Neural crest cell (in vitro differentiated cells): ENCODE measurements at places on chromosomes 16 and 17.

DNA sequence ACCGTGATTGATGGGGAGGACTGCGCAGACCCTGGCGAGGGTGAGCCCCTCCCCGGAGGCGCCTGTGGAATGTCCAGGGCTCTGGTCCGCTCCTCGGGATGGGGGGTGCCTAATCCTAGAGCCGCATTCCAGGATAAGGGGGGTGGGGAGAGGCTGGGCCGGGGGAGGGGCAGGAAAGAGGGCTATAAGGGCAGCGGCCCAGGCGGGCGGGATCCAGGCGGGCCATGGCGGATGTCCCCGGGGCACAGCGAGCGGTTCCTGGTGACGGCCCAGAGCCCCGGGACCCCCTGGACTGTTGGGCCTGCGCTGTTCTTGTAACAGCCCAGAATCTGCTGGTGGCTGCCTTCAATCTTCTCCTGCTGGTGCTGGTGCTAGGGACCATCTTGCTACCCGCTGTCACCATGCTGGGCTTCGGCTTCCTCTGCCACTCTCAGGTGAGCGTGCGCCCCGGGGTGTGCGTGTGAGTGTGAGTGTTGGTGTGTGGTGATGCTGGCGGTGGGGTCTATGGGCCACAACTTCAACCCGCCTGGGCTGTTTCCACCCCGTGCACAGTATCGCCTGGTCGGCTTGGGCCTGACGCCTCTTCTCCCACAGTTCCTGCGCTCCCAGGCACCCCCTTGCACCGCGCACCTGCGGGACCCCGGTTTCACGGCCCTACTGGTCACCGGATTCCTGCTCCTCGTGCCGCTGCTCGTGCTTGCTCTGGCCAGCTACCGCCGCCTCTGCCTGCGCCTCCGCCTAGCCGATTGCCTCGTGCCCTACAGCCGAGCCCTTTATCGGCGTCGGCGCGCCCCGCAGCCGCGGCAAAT is at the start of gene TMEM88:
Gene TMEM88, plus strand, starts transcription at position 216 of the 809 bp plus-strand sequence. Its CDS starts 9 bp downstream, at position 225.
- H3K27me3 ChIP-seq, result peaks cover 10% of the 10 kb centered on the region
- H3K27ac ChIP-seq, result no peak within 1 kb of the TSS
- H3K36me3 ChIP-seq, result peaks cover 7% of the 10 kb centered on the region
- peaks cover 10% of the 10 kb centered on the region for H3K4me1 ChIP-seq
- no peak for DNase-seq
- H3K4me3 ChIP-seq, result peak within 1 kb of the TSS; percentile 60

DNA sequence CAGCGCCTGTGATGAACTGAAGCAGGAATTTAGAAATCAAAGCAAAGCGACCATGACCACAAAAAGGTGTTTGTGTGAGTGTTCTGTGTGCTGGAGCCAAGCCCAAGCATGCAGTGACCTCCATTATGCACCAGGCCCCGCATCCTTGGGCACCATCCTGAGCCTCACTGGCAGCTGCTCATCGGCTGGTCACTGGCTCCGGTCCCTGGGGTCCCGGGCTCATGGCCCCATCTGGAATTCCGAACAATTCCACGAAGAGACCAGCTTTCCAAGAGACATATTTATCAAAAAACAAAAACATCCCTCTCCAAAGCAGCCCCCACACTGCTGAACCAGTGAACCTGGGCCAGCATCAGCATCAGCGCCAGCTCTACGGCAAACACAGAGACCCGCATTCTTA is 15.2 kb upstream of the ZNF469 start:
- no peak for DNase-seq
- no peak overlapping the region for H3K27ac ChIP-seq
- peaks cover 3% of the 10 kb centered on the region for H3K27me3 ChIP-seq

GRCh38 chr17:31534223-31534888 is 142.9 kb downstream of the RAB11FIP4 start:
- no peaks in the 10 kb centered on the region for H3K36me3 ChIP-seq
- H3K27me3 ChIP-seq, result no peaks in the 10 kb centered on the region
- DNase-seq, result no peak
- H3K4me3 ChIP-seq, result no peak overlapping the region
- H3K27ac ChIP-seq, result no peak overlapping the region

DNA sequence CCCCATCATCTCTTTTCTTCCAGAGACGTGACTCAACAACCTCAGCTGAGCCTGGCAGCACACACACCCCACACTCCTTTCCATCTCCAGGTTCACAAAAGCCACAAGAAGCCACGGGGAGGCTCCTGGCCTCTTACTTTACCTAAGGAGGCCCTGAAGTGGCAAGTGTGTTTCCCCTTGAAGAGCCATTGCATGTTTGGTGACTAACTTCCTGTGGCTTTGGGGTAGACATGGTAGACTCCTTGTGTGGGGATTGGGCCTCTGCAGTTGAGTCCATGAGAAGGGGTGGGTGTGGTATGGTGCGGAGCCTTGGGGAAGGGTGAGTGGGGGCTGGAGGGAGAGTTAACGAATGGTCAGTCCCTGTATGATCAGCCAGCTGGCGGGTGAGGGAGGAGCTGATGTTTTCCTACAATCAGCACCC is 24.2 kb downstream of the SAP30BP start:
- H3K27me3 ChIP-seq, result no peaks in the 10 kb centered on the region
- peak overlapping the region; percentile 78 for H3K27ac ChIP-seq
- no peak for DNase-seq

- no peak overlapping the region for H3K27ac ChIP-seq
- H3K27me3 ChIP-seq, result peaks cover 51% of the 10 kb centered on the region
- H3K4me1 ChIP-seq, result peaks cover 48% of the 10 kb centered on the region
- no peak for DNase-seq
- peak overlapping the region; percentile 88 for H3K4me3 ChIP-seq
- no peaks in the 10 kb centered on the region for H3K36me3 ChIP-seq
These were observed 309 bp downstream of the FOXJ1 start for GRCh38 chr17:76140661-76141211.
